ENCODE measurements at places on chromosomes 11 and 22.

- no peak for DNase-seq
Measured at GRCh38 chr11:101030692-101031091, 98.9 kb downstream of the PGR start.

GRCh38 chr11:8320076-8320475 lies 56.4 kb upstream of the LMO1 start:
- DNase-seq: no peak

- no peak for DNase-seq
Measured at GRCh38 chr22:26767351-26768155, 110.2 kb downstream of the MIAT start.

GRCh38 chr22:36106910-36107309 lies 53.6 kb downstream of the APOL3 start:
- DNase-seq: no peak

DNA sequence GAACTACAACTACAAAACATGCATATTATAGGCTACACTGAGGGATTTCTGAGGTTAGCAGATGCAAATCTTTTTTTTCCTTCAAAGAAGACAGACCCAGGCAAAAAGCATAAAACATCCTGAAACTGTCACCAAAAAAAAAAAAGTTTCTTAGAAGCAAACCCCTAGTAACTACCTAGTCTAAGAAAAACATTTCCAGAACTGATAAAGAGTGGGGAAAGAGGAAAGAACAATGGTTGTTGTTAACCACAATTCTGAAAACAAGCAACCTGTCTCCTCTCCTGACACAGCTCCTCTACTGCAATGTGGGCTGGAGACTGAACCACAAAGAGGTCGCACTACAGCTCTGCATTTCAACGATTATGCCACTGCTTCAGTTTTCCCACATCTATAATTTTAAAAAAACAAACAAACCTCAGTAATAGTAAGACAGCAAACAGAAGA lies 15.0 kb downstream of the DENND5A start:
- no peak for DNase-seq

- no peak for DNase-seq
Measured at GRCh38 chr11:97890466-97890865, 1130.3 kb upstream of the CNTN5 start.

DNA sequence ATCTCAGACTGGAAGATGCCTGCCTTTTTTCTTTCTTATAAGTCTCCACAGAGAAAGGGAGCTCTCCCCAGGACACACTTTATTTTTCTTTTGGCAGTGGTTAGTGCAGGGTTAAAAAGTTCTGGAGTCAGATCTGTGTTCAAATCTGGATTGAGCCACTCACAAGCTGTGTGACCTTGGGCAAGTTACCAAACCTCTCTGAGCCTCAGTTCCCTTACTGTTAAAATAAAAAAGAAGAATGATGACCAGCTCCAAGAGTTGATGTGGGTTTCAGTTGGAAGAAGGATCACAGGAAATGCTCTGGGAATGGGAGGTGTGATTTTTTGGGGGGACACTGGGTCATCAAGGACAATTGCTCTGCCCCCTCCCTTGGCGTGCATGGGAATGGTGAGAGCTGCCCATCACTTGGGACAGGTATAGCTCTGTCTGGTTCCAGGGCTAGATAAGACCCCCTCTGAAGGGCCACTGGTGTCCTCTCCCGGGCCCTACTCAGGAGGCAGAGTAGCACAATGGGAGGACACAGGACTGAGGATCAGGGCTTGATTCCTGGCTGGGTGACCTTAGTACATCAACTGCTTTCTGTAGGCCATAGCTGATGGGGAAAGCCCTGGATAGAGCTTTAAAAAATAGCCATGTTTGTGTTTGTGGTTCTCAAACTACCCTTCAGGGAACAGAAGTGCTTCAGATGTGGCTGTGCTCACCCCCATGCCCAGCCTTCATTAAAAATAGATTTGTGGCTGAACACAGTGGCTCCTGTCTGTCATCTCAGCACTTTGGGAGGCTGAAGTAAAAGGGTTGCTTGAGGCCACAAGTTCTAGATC lies 228.3 kb downstream of the MIAT start:
- DNase-seq: no peak

- no peak for DNase-seq
Measured at GRCh38 chr11:9895006-9895405, 231.1 kb downstream of the SWAP70 start.

DNA sequence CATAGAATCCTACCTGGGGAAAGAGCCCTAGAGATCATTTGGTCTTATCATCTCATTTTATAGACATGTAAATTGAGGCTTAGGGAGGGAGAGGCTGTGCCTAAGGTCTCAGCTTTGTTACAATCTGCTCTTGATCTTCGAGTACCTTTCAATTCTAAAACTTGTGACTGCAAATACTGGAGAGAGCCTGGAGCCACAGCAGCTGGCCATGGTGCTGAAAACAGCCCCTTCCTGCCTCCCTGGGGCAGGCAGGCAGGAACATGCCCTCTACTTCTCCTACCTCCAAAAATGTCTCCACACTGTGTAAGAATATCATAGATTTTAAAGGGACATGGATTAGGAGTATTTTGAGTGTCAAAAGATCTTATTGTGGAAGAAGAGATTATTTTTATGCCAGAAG lies 52.2 kb downstream of the C22orf42 start:
- DNase-seq: no peak

DNA sequence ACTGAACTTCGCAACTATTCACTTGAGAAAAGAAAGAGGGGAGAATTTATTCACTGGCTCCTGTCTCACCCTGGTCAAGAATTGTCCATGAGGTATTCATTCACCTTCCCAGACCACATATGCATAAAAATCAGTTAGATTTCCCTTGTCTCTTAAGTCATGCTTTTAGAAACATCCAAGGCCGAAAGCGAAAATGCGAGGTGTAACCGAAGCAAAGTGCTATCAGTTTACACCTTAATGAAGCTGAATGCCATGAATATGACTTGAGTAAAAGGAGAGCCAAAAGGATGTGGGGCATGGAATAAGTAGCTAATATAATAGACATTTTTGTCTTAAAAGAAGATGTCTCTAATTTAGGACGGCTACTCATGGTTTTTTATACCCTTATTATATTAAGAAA lies 965.6 kb upstream of the CHORDC1 start:
- no peak for DNase-seq

- DNase-seq: no peak
Measured at GRCh38 chr11:83818349-83818748, 532.2 kb upstream of the CCDC90B start.

DNA sequence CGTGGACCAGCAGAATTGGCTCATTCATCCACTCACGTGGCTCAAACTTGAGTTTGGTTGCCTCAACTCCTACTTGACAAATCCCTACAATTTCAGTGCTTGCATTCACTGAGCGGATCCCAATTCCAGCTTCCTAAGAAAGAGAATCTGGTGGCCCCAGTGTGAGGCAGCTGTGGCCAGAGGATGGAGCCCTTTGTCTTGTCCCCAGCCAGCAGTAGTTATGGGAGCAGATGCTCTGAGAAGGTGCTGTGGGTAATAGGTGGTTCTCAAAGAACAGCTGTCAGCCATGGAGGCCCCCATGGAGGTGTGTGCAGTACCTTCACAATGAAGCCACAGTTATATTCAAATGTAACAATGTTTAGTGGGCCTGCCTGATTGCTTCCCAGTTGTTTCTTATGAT lies 39.3 kb downstream of the KREMEN1 start:
- DNase-seq: no peak

- DNase-seq: no peak
Measured at GRCh38 chr11:23585416-23586104, 725.3 kb upstream of the CCDC179 start.

GRCh38 chr11:104997288-104997687 lies 25.7 kb downstream of the CASP5 start:
- no peak for DNase-seq

DNA sequence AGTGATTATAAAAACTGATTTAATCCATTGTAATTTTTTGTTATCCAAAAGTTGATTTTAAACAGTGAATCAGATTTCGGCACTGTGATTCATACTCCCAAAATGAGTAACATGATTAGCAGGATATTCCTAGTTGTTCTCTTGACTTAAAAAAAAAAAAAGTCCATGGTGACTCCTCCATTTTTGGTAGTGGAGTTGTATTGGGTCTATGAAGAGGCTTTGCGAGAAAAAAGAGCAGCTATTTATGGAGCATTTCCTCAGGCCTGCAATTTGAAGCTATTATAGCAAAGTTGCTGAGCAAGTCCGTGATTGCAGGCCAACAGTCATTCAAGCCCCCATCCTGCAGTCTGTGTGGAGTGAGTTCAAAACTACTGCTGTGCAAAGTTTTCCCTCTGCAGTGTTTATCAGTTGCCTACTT lies 28.8 kb downstream of the YAP1 start:
- DNase-seq: no peak

- no peak for DNase-seq
Measured at GRCh38 chr11:111633248-111633647, 31.0 kb downstream of the SIK2 start.

- DNase-seq: no peak
Measured at GRCh38 chr11:118073554-118073953, 3.3 kb upstream of the TMPRSS4 start.

- DNase-seq: no peak
Measured at GRCh38 chr22:37242395-37242918, 1.6 kb downstream of the RAC2 start.

- no peak for DNase-seq
Measured at GRCh38 chr11:45537614-45538013, 127.8 kb downstream of the CHST1 start.

DNA sequence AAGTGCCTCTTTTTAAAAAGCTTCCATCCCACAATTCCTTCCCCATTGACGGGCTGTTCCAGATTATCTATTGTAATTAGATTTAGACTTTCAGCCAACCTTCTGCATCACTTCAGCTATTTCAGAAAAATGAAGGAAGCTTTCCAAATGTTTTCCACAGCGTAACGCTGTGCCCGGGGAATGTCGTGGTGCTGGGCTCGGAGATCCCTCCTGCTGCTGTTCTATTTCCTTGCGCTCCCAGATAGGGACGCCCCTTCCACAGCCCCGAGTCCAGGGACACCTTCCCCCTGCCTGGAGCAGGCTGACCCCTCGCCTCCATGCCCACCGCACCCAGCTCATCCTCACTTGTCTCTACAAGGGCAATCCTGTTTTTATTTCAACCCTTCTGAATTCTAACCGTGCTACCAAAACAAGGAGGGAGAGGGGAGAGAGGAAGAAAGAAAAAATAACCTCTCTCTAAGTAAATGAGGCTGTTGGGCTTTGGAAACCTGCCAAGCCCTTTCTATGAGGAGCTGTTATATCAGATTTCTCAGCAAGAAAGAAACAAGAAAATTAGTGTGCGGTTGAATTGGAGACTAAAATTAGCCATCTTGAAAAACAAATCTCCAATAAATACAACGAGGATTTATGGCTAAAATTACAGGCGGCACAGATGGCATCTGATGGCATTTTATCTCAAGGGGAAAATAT lies 366.9 kb downstream of the BRD1 start:
- no peak for DNase-seq

DNA sequence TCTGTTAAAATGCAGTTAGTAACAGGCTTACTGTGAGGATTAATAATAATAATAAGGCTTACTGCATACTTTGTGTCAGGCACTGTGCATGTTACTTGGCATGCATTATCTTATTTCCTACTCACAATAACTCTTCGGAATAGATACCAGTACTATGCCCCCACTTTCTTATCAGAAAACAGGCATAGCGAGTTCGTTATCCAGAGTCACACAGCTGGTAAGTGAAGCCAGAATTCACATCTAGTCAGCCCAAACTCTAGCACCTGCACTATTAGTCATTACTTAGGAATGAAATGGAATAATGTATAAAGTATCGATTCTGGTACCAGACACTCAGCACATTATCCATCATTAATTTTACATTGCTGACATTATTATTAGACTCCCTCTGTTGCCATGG lies 155.7 kb upstream of the BLID start:
- DNase-seq: no peak

GRCh38 chr11:33742249-33742851 lies 6.1 kb upstream of the CD59 start:
- peak; percentile 2 for DNase-seq

DNA sequence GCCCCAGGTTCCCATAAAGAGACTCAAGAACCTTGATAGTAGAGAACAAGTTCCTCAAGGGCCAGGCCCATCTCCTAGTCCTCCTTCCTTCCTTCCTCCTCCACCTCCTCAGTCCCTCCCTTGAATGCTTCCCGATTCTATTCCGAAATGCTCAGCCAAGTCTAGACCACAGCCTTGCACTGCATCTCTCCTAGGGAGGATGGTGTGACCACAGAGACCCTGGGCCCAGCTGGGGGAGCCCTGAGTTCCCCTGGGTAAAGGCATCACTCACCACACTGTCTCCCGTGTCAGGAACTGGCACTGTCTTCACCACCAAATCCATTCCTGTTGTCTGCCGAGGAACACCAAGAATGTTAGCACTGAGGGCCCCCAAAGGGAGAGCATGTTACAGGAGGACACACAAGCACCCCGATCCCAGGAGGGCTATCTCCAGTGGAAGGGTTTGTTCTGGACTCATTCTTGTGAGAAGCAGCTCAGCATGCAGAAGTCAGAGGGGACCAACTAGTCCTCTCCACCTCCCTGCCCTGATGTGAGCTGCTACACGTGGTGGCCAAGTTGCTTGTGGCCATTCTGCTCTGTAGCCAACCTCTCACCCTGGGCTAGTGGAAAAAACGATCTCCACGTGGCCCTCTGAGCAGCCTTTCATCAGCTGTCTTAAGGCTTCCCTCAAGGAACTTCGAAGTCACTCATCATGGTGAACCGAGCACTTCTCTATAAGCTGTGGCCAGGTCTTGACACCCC lies 8.7 kb downstream of the IFT27 start:
- DNase-seq: no peak

GRCh38 chr22:22168190-22168940 lies 76.2 kb upstream of the VPREB1 start:
- peak; percentile 22 for DNase-seq

- no peak for DNase-seq
Measured at GRCh38 chr11:113188371-113188834, 126.0 kb upstream of the TTC12 start.

- DNase-seq: no peak
Measured at GRCh38 chr22:26225207-26225606, 55.9 kb downstream of the SEZ6L start.

- DNase-seq: no peak
Measured at GRCh38 chr11:76698321-76699043, 27.9 kb upstream of the LRRC32 start.

GRCh38 chr11:11000579-11001283 lies 142.9 kb upstream of the ZBED5 start:
- no peak for DNase-seq

DNA sequence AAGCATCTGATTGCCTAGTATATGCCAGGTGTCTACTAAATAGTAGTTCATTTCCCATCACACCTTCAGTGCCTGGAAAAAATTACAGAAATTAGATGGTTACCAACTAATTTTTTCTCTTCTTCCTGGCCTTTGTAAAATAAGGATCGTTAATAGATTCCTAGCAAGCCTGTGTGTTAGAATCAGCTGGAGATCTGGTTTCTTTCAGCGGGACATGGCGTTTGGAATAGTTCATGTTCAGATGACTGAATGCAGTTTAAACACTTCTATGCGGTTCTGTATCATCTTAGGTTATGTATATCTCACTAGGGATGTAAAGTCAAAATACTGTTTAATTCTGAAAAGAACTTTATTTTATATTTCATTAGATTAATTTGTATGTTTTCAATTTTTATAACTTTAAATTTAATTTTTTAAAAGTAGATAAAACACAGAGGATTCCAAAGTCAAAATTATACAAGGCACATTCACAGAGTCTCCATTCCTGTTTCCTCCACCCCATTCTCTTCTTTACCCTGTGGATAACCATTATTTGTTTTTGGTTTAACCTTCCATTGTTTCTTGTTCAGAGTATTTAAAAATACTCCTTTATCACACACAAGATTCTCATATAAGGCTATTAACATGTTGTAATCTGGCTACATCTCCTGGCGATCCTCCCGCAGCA lies 132.8 kb downstream of the ATXN10 start:
- DNase-seq: no peak
